ENCODE measurements at places on chromosomes 2 and 18.

DNA sequence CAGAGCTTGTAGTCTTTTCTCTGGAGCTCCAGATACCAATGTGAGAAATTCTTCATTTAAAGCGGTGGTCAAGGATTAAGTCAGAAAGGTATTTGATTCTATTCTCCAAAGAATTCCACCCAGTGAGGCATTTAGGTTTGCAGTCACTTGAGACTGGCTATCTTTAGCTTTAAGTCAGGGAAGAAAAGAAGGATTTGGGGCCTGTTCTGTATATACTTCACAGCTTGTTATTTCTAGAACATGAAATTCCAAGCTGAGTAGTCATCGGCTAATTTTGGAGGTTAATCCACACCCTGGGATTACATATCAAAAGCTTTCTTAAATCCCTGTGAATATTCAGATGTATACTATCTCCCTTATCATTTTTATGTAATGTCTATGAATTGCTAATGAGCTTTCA, 39.4 kb downstream of the MYOM1 start:
- no peak for DNase-seq

DNA sequence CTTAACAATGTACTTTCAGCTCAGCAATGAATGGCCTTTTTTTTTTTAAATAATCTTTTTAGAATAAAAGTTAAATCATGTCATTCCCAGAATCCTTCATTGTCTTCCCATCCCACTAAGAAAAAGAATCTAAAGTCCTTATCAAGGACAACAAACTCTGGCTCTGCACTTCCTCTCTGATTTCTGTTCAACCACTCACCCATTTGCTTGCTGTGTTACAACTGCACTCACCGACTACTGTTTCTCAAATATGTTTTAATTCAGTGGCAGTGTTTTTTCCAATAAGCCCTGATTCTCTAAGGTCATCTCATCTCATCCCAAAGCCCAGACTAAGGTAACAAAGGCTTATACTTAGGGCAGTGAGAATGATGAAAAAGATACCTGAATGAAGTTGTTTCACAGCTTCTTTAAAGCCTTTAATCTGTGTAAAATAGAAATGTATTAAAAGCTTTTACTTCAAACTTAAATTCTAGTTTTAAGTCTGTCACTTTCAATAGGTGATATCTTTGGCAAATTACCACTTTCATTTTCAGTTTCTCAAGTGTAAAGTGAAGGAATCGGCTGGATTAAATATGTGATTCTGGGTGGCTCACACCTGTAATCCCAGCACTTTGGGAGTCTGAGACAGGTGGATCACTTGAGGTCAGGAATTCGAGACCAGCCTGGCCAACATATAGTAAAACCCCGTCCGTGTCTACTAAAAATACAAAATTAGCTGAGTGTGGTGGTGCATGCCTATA, 87.6 kb downstream of the RBBP8 start:
- DNase-seq = no peak

GRCh38 chr2:127410871-127411652, 7.2 kb upstream of the PROC start:
- no peak for DNase-seq

DNA sequence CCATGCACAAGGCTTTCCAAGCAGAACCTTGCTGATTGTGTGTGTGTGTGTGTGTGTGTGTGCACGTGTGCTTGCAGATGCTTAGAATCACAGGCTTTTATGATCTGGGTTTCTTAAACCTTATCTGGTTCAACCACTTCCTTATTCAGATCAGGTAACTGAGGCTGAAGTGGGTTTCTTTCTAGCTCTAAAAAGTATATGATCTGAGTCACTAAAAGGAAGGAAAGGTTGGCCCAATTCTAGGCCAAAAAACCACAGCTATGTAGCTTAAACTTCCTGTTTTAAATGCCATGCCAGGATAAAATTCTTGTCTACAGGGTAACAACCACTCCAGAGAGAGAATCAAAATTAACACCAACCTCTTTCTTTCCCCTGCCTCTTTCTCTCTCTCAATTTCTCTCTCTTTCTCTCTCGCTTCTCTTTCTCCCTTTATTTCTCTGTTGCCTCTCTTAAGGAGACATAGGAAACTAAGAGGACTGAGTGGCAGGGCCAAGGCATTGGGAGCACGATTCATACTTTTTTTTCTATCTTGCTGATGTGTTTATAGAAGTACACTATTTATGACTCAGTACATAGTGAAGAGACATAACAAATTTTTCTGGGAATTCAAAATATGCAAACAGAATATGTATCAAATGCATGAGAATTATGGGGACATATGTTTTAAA, 140.3 kb downstream of the TRIB2 start:
- DNase-seq = no peak

GRCh38 chr2:134459706-134460406, 206.0 kb downstream of the MGAT5 start:
- DNase-seq = no peak

Measured in anterior cingulate cortex (tissue), 58 donors.